ENCODE measurements at places on chromosomes 2 and 18.
A peak's percentile ranks its signal among the peaks of the same experiment; 100 is the strongest.

DNA sequence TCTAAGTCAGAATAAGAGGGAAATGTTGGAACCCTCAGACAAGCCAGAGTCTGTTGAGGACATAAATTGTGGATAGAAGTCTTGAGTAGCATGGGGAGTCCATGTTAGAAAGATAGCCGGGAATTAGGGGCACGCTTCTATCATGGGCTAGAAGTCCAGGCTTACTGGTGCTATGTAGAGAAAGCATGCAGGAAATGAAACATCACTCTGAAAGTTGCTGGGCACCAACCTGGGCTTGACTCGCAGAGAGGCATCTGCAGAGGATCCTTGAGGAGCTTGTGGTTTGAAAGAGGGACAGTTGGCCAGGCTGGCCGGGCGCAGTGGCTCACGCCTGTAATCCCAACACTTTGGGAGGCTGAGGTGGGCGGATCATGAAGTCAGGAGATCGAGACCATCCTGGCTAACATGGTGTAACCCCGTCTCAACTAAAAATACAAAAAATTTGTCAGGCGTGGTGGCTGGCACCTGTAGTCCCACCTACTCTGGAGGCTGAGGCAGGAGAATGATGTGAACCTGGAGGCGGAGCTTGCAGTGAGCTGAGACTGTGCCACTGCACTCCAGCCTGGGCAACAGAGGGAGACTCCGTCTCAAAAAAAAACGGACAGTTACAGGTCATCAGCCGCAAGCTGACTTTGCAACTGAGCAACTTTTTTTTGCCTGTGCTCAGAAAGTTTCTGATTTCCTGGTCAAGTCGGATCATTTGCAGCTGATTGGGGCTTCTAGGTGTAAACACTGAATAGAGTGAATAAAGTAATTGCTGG, 24.9 kb downstream of the CERS6 start:
- no peak for DNase-seq

DNA sequence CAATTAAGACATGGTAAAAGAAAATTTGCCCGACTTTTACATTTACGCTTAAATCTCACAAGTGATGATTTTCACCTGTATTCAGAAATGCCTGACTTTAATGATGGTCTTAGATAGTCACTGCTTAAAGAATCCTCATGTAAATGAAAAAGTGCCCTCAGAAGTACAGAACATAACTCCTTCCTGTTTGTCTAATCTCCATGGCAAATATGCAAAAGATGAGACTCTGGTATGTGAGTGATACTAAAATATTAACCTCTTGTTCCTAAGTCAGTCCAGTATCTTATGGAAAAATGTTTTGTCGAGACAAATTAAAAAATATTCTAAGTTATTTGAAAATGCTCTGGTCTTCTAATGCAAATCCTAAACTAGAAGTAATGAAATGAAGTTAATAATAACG, 29.2 kb downstream of the KCTD1 start:
- DNase-seq: no peak

GRCh38 chr2:179348906-179349305, 84.3 kb upstream of the SESTD1 start:
- no peak for DNase-seq

GRCh38 chr2:138115666-138116065, 151.4 kb downstream of the HNMT start:
- DNase-seq: no peak

DNA sequence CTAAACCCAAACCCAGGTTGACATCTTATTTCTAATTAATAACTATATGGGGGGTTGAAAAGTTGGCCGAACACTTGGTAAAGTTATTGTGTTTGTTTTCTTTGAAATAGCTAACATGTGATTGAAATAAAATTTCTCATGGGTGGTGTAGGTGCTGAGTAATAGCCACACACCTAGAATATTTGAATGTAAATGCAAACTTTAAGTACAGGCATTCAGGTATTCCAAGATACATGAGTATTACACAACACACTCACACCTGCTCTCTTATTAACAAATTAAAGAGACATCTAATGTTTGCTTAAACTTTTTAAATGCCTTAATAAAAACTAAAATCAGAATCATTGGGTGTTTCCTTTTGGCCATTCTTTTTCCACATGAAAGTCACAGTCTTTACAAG, 165.5 kb downstream of the EHBP1 start:
- no peak for DNase-seq

- DNase-seq: peak; percentile 84
Observed at GRCh38 chr2:96869822-96870625, at the start of gene SEMA4C. Gene SEMA4C, minus strand, starts transcription at chr2:96870080. Its CDS starts 2,194 bp downstream, at chr2:96867886.

Data from Ammon's horn (tissue), 1 donor.